Muscle of back (tissue), 13 donors: ENCODE measurements at places on chromosomes 16 and 17. TPM values are rescaled to one million over a fixed set of nuclear protein-coding genes. Genes with fewer than 3 reads are reported as not detected.

DNA sequence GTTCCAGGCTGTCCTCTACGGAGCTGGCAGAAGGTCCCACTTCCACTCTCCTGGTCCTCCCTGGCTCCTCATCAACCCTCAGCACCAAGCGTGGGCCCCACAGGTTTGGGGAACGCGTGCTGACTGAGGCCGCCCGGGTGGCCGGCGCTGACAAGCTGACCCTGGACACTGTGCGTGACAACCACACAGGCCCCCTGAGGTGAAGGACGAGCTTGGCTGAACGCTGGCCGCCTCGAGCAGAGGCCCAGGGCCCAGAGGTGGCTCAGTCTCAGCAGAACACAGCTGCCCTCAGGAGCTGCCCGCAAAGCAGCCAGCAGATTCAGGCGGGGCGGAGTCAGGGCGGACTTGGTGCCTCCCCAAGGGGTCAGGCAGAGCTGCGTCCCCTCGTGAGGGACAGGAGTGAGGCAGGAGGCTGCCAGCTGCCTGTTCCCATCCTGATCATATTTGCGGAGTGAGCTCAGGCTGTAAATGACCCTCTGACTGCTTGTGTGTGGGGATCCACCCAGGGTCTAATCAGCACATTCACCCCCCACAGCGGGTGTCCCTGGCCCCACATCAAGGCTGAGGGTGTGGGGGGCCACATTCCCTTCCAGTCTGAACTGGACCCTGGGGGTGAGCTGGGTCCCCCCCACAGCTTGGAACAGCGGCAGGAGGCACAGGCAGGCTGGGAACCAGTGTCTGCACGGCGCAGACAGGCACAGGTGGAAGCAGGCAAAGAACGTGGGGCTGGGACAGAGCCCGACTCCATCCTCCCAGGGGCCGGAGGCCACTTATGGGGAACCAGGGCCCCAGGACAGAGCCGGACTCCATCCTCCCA lies 105.1 kb upstream of the METRNL start:
- DNase-seq, result no peak

GPRC5C gene
- 20.6 TPM for polyA plus RNA-seq

DNA sequence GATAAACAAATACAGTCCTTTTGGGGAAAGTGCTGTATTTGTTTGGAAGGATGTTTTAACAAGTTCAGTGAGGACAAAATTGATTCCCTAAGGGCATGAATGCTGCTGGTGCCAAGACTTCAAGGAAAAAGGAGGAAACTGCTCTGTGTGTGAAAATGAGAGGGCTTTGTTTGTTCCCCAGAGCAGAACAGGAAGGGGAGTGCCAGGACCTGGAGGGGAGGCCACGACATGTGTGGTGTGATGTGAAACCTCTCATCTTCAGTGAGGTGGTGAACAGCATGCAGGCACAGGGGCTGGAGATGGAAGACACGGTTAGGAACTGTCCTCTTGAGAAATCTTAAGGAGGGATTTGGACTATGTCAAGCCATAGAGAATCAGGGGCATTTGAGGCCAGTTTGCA lies 46.6 kb upstream of the GRIN2A start:
- no peak for DNase-seq

IRF8 gene
- 6.0 TPM for polyA plus RNA-seq

LDHD gene
- 4.0 TPM for polyA plus RNA-seq

DNA sequence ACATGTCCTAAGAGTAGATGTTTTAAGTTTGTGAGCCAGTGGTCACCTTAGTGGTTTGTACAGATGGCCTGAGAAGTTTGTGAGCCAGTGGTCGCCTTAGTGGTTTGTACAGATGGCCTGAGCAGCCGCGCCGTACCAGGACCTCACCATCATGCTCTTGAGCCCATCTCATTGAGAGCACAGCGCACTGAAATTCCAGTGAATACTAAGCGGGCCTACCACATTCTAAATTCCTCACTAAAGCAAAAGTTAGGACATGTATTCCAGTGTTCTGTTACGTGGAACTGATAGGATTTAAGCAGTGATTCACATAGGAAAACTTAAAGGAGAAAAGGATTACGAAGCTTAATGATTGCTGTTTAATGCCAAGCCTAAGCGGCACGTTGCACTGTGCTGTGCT lies 3.9 kb downstream of the USP10 start:
- DNase-seq, result no peak

- no peak for DNase-seq
Measured at GRCh38 chr16:22924492-22924891, 110.5 kb downstream of the HS3ST2 start.
